Right forelimb (tissue), 1 donor: ENCODE measurements at places on chromosomes 3 and 15.

DNA sequence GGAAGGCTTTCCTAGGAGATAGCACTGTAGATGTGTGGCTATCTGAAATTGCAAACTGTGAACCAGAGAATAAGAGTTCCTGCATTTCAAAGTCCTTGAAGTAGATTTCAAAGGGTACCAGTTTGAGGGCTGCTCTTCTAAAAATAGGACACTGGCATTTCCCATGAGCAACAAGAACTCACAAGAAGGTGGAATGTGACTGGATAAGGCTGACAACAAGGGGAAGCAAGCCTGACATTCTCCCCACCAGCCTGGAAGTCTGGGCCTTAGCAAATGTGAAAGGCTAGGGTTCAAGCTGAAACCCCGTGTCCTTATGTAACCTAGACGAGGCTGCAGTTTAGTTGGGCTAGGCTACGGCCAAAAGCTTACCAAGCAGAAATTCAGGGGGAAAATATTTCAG, 18.7 kb upstream of the TJP1 start:
- no peak for DNase-seq

- no peak for DNase-seq
Observed at GRCh38 chr15:57866149-57866736, 159.7 kb downstream of the POLR2M start.

DNA sequence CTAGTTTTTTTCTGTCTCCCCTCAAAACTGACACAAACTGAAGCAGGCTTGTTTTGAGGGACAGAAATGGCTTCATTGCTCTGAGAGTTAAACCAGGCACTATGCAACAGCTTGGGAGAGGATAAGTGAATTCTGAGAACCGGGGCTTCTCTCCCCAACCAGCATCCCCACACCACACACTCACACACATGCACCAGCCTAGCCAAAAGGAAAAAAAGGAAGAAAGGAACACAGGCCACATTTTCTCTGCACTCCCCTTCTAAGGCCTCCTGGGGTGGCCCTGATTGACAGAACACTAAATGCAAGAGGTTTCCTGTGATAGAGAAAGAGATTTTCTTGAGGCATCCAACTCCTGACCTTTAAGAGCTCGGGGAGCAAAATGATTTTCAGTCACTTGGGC, 177.5 kb downstream of the TLE3 start:
- DNase-seq = peak; percentile 11

GRCh38 chr3:156606729-156607128, 51.8 kb upstream of the SSR3 start:
- no peak for DNase-seq

GRCh38 chr15:74038707-74039655, 43.4 kb downstream of the GOLGA6A start:
- DNase-seq = peak; percentile 35

GRCh38 chr3:98454929-98455328, 8.1 kb upstream of the OR5K1 start:
- DNase-seq = no peak

DNA sequence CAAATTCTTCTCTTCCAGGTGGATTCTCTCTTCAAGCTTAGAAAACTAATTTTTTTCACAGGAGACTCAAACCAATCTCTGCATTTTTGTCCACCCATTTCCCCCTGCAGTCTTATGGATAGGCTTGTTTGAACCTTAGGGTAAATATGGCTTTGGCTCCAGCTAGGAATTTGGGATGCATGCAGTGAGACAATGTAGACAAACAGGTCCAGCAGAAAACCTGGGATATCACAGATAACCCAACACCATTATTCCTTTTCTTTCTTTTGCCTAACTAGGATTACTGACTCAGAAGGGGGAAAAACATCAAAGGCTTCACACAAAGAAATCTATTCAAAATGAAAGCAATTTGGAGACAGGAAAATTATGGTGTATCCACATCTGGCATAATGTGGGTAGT, 11.2 kb upstream of the SEMA5B start:
- DNase-seq = no peak

GRCh38 chr15:80058851-80059785, at the start of gene ZFAND6:
Gene ZFAND6, plus strand, starts transcription at chr15:80059676. Its CDS starts 60,669 bp downstream, at chr15:80120345.
- DNase-seq = peak; percentile 95

GRCh38 chr15:80999623-81000036, 1.1 kb upstream of the TLNRD1 start:
- DNase-seq = no peak

- no peak for DNase-seq
Observed at GRCh38 chr3:24048843-24049242, 103.8 kb downstream of the NR1D2 start.

- no peak for DNase-seq
Observed at GRCh38 chr15:42101861-42102260, 7.5 kb upstream of the PLA2G4D start.

DNA sequence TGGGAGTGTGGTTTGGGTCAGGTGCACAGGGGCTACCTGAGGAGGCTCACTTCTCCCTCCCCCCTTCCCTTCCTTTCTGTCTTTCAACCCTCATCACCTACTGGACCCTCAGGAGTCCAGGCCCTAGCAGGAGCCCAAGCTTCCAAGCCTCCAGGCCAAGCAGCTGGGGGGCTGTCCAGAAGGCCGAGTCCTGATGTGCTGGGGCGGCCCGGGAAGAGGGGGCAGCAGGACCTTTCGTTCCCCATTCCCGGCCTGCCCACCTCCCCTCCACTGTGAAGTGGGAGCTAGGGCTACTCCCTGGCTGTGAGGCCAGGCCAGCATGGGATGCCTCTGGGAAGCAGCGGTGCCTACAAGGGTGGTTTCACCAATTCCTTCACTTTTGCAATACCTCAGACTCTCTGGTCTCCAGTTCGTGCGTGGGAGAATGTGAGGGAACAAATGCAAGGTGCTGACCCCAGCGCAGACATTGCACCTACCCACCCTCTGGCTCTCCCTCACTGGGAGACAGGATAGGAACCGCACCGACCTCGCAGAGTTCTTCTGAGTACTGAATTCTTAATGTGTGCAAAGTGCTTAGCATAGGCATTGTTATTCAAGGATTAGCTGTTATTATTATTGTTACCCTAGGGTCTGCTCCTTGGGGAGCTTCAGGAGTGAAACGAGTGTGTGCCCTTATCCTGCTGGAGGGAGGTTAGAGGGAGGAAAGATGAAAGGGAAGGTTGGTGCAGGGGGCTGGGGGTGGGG, 2.5 kb downstream of the EPHB3 start:
- DNase-seq = no peak

- no peak for DNase-seq
Observed at GRCh38 chr3:30768046-30768445, 126.4 kb downstream of the GADL1 start.

- DNase-seq = no peak
Observed at GRCh38 chr3:53190659-53191058, 29.6 kb downstream of the PRKCD start.

DNA sequence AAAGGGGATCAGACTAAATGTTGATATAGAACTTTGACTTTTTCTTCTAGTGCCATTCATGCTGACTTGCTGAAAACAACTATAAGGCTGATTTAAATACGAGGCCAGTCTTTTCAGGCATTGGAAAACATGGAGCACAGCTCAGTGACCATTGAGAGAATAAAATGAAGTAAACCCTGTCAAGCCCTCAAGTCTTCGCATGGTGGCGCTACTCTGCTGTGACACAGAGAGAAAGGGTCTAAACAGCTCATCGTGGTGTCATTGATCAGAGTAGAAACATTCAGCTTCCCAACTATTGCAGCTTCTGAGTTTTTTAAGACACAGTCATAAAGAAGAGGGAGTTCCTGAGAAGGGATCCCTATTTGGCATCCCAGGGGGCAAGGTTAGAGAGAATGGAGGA, 716.2 kb downstream of the DIPK2A start:
- DNase-seq = no peak

- DNase-seq = peak; percentile 12
Observed at GRCh38 chr3:126348308-126348920, 8.8 kb downstream of the KLF15 start.

DNA sequence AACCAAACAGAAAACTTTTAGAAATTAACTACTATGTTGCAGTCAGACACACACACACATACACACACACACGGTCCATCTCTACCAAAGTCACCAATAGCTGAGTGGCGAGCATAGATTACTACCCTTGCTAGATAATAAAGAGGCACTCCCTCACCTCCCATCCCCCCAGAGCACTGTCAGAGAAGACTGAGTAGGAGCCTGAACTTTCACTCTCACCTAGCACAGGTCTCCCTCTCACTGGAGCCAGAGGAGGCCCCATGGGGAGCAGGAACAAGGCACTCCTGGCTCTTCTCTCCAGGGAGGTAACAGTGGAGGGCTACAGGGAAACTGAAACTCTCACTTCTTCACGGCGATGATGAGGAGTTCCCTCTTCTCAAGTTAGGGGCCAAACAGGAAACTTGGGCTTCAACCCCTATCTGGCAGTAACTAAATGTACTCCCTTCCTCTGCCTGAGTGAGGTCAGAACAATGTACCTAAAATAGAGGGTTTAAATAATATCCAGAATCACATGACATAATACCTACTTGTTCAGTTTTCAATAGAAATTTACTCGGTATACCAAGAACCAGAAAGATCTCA, 975.3 kb upstream of the GBE1 start:
- no peak for DNase-seq

DNA sequence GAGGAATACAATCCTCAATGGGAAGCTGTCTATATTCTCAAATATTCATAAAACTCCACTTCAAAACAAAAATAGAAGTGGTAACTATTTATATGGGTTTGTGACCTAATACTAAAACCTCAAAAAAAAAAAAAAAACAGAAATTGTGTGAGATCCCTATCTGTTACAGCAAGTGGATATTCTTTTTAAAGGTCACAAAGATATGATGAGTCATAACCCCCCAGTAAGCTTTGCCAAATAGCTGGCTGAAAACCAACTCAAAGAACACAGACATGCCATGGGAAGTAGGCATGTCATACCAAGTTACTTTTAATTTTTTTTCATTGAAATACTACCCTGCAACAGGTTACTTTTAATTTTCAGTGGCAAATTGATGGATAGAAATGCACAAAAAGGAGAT, 62.5 kb downstream of the CBLB start:
- DNase-seq = no peak

DNA sequence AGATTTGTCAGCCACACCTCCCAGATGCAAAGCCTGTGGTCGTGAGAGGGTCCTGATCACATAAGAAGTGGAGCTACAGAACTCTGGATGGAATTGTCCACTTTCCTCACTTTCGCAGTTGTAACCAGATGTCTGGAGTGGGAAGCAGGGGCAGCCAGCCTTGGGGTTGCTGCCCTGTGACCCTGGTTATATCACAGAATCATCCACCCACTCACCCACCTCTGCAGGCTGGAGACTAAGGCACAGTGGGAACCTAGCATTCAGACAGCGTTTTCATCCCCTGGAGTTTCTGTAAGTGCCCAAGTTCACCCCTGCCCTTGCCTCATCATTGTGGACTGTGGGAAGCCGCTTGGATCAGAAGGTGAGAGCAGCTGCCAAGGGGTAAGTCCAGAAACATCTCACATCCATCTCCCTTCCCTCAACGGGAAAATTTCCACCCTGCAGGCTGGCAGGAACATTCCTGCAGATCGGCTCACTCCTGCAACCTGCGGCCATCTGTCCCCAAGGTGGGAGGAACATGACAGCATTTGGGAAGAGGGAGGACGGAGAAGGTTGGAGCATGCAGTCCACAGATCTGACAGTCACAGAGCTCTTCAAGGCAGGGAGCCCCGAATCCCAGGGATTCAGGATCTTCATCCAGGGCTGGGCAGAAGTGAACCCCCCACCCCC, 2.9 kb upstream of the IQSEC1 start:
- no peak for DNase-seq

DNA sequence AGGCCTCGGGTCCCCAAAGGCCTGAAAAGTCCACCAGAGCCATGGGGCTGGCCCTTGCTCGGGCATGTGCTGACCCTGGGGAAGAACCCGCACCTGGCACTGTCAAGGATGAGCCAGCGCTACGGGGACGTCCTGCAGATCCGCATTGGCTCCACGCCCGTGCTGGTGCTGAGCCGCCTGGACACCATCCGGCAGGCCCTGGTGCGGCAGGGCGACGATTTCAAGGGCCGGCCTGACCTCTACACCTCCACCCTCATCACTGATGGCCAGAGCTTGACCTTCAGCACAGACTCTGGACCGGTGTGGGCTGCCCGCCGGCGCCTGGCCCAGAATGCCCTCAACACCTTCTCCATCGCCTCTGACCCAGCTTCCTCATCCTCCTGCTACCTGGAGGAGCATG, 1.2 kb downstream of the CYP1A2 start:
- no peak for DNase-seq

- DNase-seq = no peak
Observed at GRCh38 chr3:110494728-110495127, 576.9 kb upstream of the NECTIN3 start.

DNA sequence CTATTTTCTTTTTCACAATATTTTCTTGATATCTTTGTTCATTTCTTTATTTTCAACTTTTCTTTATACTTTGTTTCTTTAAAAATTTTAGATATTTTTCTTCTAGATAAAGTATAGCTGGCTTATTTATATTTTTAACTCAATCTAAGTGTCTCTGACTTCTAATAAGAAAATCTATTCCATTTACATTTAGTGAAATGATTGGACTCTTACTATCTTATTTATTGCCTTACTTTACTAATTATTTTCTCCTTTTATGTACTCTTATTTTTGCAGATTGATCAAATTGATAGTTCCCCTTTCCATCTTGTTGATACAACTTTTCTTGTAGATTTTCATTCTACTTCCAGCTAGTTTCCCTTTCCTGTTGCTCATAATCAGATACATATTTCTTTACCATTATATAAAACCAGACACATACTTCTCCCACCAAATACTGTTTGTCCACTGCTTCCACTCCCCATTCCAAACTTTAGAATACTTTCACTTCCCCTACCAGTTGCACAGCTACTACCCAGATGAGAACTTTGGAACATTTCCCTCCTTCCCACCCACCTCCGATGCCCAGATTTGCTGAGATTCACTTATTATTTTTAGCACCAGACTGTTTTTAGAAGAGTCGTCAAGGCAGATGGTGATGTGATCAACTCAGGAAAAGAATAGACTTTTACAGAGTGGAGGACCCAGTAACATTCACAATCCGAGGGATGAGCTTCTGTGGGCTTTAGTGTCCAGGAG, 151.5 kb downstream of the LIPC start:
- no peak for DNase-seq

- DNase-seq = no peak
Observed at GRCh38 chr15:26661748-26662147, 111.1 kb downstream of the GABRB3 start.

GRCh38 chr3:51709004-51709420, 2.1 kb downstream of the GRM2 start:
- peak; percentile 32 for DNase-seq

DNA sequence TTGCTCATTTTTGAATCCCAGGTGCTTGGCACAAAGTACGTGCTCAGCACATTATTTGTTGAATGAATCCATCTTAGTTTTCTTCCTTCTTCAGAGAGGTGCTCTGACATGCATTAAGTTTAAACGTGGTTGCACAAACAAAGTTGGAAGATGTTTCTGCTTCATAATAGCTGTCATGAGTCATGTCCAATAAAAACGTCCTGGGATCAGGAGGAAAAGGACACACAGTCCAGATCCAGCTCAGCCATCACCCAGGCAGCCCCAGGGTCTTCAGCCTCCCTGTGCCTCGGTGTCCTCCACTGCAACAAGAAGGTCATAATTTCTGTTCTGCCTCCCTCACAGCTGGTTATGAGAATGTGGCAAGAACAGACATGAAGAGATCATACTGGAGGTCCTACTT, 55.4 kb downstream of the CCNL1 start:
- DNase-seq = no peak

- no peak for DNase-seq
Observed at GRCh38 chr3:15291589-15292541, 40.5 kb downstream of the SH3BP5 start.
